Type B pancreatic cell (in vitro differentiated cells): ENCODE measurements at places on chromosomes 2 and 18.
A peak's percentile ranks its signal among the peaks of the same experiment; 100 is the strongest.

GRCh38 chr18:5543036-5543680 is 639 bp downstream of the EPB41L3 start:
- peak; percentile 74 for DNase-seq

GRCh38 chr2:110994250-110994961 is 126.3 kb upstream of the BCL2L11 start:
- DNase-seq = no peak

GRCh38 chr18:60502591-60502990 is 130.0 kb upstream of the MC4R start:
- DNase-seq = no peak

DNA sequence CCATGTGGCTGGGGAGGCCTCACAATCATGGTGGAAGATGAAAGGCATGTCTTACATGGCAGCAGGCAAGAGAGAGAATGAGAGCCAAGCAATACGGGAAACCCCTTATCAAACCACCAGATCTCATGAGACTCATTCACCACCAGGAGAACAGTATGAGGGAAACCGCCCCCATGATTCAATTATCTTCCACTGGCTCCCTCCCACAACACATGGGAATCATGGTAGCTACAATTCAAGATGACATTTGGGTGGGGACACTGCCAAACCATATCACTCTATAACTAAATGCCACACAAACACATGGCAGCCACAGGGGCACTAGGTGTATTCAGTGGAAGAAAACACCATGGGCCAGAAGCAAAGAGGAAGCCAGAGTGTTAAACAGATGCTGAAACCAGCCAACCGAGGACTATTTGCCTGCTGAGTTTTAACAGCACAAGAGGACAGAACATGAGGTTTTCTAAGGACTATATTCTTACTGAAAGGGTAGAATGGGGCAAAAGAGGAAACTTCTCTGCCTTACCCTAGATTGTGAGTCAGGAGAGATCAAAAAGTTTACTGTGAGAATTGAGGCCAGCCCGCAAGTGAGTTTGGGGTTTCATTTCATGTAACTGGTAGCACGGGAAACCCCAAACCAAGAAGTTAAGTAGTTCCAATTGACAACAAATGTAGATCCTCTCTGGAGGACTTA is 49.2 kb downstream of the SIGLEC15 start:
- no peak for DNase-seq

DNA sequence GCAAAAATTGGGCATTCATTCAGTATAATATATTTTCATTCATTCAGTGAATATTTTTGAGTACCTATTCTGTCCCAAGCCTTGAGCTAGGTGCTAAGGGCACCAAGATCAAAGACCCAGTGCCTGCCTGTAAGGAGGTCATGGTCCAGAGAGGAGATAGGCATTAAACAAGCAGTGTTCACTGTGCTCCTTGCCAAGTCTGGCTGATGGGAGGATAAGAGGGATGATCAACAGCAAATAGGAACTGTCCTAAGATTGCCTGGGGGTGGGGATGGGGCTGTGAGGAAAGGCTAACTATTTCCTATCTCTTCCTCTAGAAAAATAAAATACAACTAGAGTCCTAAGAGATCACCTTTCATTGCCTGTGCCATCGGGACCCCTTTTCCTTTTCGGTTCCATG is 60.4 kb downstream of the SETBP1 start:
- no peak for DNase-seq

DNA sequence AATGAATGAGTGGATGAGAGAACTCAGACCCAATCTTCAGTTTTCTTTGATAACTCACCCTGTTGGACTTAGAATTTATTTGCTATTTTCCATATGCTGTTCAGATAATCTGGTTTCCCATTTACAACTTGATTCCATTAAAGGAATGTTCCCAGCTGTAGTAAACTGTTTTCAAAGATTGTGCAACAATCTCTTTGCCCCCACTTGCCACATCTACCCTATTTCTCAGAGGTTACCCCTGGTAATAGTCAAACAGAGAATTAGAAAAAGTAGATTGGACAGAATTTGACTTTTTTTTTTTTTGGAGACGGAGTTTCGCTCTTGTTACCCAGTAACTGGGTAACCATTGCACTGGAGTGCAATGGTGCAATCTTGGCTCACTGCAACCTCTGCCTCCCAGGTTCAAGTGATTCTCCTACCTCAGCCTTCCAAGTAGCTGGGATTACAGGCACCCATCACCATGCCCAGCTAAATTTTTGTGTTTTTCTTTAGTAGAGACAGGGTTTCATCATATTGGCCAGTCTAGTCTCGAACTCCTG is 93.4 kb upstream of the SIX2 start:
- DNase-seq = no peak

DNA sequence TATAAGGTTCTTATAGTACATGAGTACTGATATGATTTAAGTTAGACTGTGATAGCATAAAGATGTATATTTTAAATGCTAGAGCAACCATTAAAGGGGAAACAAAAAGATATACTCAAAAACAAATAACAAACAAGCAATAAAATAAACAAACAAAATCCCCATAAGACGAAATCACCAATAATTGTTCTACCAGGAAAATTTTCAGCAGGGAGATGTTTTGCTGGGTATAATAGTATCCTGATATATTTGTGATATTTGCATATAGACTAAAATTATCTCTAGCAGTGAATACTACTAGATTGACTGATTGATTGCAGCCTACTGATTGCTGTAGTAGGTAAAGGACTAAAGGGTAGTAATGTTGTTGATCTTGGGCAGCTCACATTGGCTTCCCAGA is 177.4 kb downstream of the TMEM182 start:
- DNase-seq = no peak

DNA sequence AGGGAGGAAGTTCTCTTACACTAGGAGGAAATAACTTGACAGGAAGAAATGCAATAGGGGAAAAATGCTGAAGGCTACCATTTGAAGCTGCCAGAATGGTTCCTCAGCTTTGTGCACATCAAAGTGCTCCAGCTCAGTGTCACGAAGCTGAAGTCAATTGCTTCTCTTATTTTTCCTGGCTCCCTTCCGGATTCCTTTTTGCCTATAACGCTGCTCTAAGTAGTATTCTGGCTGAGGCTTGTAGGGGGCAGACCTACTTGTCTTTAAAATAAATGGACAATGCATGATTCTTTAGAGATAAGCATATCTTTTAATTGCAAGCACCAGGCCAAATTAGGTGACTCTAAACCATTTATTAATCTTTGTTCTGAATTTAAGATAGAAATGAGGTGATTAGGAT is 60.3 kb upstream of the SCN1A start:
- DNase-seq = no peak

GRCh38 chr2:24354957-24355356 is 5.4 kb downstream of the ITSN2 start:
- DNase-seq = no peak

- DNase-seq = no peak
Measured at GRCh38 chr2:20065885-20066602, 14.6 kb upstream of the LAPTM4A start.

- no peak for DNase-seq
Measured at GRCh38 chr2:133194777-133195335, 373.4 kb downstream of the NCKAP5 start.

DNA sequence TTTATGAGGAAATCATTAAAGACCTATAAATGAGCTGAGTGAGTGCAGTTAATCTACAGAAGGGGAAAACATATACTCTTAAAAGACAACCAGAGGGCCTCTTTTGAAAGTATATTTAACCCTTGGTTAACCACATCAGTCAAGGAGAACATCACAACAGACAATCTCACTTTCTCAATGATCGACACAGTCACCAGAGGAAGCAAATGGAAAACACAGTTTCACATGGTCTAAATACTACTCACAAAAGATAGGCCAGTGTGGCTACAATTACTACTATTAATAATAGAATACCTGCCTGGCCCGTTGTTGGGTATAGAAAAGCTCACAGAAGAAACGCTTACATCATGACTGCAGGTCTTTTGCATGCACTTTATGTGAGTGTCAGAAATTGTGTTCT is 426.2 kb downstream of the NCKAP5 start:
- DNase-seq = no peak

DNA sequence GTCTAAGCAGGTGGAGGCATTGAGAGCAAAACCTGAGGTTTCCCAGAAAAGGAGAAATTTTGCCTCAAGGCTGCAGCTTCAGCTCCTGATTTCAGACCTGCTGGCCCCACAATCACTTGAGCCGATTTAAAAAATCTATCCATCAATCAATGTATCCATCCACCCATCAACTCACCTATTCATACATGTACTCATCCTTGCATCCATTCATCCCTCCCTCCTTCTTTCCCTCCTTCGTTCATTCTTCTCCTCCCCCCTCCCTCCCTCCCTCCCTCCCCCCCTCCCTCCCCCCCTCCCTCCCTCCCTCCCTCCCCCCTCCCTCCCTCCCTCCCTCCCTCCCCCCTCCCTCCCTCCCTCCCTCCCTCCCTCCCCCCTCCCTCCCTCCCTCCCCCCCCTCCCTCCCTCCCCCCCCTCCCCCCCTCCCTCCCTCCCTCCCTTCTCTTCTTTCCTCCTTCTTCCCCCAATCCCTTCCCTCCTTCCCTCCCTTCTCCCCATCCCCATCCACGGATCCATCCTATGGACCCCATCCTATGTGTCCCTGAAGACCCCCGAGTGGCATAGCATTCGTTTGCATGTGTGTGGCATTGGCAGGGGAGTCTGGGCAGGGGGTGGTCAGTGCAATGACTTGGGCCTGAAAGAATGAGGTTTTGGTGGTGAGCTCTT is 6.1 kb upstream of the PXDN start:
- no peak for DNase-seq

DNA sequence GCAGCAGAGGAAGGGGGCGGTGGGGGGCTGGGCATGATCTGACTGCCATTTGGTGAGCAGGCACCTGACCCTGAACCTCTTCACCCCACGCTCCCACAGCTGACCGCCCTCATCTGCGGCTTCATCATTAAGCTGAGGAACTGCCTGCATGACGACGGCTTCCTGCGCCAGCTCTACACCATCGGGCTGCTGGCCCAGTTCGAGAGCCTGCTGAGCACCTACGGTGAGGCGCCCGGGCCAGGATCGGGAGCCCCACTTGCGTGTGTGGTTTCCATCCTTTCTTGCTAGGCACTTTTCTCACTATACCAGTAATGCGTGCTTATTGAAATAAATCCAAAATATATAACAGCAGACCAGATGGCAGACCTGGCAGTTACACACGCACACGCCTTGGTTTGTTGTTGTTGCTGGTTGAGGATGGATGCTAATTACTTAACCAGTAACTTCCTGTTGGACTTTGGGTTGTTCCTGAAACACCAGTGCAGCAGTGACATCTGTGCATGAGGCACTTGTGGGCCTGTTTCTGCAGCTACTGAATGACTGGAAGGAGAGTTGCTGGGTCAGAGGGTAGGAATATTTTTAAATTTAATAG is 43.7 kb downstream of the COA5 start:
- DNase-seq = no peak

DNA sequence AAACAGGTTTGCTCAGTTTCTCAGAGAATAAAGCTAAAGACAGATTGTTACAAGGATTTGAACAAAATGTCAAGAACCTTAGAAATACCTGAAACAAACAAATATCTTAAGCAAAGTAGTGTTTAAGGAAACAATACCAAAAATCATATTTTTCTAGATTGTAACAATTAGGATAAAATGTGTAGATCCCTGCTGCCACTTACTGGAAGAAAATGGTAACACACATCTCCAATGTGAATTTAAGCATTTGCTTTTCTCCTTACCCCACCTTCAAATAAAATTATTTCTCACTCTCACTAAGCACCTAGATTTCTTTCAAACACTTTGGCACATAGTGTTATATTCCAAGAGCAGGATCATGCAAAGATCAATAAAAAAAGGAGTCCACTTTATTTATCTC is 34.9 kb downstream of the SUCLG1 start:
- no peak for DNase-seq

- DNase-seq = no peak
Measured at GRCh38 chr2:202038471-202039277, 5.0 kb downstream of the FZD7 start.

- DNase-seq = no peak
Measured at GRCh38 chr2:168698969-168699368, 103.5 kb upstream of the NOSTRIN start.

DNA sequence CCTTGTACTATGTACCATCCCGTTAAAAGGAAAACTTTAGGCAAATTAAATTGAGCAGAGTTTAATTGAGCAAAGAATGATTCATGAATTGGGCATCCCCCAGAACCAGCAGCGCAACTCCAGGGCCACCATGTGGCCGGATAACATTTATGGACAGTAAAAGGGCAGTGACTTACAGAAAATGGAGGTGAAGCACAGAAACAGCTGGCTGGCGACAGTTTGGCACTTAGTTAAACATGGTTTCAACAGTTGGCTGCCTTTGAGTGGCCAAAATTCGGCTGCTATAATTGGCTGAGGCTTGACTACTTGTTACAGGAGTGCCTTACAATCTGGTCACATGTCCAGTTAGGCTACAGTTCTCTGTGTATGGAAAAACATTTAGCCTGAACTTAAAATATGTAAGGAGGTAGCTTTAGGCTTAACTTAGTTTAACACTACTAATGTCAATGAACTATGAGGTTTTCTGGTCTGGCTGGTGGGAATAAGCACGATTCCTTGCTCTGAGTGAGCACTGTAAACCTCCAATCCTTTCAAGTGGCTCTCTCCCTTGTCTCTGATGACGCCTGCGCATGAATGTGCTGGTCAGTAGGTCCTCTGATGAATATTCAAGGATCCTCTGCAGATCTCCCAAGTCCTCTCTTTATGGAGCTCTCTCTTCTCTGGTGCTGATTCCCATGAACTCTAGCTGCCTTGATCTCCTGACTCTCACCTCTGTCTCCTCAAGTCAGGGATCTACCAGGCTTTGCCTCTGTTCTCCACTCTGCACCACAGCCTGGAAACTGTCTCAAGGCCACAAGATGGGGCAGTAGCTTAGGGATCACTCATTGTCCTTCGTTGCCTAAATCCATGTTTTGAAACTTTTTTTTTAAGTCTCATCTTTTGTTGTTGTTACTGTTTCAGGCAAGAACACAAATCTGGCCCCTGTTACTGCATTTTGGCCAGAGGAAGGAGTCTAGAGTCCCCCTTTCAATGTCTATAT is 24.4 kb upstream of the RAB31 start:
- no peak for DNase-seq

DNA sequence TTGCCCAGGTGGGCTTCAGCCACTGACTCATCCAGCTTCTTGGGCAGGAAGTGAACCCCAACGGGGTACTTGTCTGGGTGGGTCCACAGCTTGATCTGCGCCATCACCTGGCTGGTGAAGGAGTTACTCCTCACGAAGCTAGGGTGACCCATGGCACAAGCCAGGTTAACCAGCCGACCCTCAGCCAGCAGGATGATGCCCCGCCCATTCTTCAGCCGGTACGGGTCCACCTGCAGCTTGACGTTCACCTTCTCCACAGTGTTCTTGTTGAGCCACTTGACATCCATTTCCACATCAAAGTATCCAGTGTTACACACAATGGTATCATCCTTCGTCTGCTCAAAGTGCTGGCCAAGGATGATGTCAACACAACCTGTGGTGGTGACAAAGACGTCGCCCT is 121.3 kb upstream of the NXPH2 start:
- no peak for DNase-seq

- no peak for DNase-seq
Measured at GRCh38 chr18:23825978-23826405, 136.7 kb downstream of the LAMA3 start.
